ENCODE measurements at places on chromosomes 2 and 18.

DNA sequence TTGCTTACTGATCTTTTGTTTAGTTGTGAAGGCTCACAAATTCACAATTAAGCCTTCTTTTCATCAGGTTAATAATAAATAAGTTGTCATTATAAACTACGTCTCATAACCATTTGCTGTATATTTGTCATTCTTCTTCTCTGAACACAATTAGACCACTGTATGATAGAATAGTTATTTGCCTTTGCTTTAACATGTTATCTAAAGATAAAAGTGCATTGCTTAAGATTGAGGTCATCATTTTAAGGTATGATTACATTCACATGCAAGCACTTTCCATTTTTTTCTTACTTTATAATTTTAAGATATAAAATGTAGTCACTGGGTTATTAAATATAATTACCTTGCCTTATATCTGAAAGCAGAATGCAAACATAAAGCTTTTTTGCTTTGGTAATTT, 80.1 kb upstream of the GLS start:
- DNase-seq, result no peak

- no peak for DNase-seq
These were observed 17.7 kb upstream of the AKAIN1 start for GRCh38 chr18:5214583-5215351.

DNA sequence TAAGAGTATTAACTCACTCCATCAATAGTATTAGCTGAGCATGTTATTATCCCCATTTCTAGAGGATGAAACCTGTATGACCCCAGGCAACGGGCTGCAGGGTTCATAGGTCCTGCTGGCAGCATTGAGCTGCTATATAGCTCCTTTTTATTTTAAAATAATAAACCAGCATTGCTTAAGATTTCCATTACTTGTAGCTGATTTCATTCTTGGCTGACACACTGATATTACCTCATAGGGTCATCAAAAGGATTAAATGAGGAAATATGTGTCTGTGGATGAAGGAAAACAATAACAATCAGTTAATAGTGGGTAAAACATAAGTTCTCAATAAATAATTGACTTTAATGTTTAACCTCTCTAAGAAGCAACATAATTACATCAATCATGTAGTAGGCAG, 48.3 kb upstream of the NRP2 start:
- DNase-seq, result no peak

GRCh38 chr2:102187496-102188150, 800 bp downstream of the IL1RL2 start:
- peak; percentile 25 for DNase-seq

DNA sequence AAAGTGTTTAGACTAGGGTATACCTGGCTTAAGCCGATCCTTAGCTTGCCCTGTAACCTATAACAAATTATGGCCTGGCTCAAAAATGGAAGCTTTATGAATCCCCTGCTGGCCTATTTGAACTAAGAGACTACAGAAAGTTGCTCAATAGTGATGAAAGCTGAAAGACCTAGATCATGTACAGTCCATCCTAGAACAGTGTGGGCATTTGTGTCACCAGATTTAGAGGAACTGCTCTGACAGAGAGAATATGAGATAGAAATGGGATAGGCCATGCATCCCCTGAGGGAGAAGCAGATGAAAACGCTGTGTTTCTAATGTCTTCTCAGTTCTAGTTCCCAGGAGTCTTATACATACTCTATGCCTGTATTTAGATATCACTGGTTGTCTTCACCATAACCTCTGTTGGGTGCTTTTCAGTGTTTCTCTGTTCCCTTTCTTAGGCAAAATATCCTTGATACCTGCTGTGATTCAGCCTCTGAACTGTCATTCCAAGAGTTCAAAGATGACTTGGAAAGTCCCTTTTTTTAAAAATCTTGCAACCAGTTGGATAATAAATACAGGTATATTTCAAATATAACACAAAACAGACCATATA, 246.9 kb upstream of the SLC39A10 start:
- DNase-seq, result no peak

- no peak for DNase-seq
These were observed 18.4 kb upstream of the CPO start for GRCh38 chr2:206920951-206921350.

- peak; percentile 20 for DNase-seq
These were observed 50.5 kb downstream of the DYSF start for GRCh38 chr2:71503837-71504236.

GRCh38 chr2:237942513-237942899, 24.3 kb upstream of the UBE2F start:
- no peak for DNase-seq

- DNase-seq, result peak; percentile 83
These were observed 88.5 kb upstream of the SH3BP4 start for GRCh38 chr2:234863043-234863934.

GRCh38 chr2:142222715-142223114, 91.9 kb upstream of the LRP1B start:
- DNase-seq, result no peak

DNA sequence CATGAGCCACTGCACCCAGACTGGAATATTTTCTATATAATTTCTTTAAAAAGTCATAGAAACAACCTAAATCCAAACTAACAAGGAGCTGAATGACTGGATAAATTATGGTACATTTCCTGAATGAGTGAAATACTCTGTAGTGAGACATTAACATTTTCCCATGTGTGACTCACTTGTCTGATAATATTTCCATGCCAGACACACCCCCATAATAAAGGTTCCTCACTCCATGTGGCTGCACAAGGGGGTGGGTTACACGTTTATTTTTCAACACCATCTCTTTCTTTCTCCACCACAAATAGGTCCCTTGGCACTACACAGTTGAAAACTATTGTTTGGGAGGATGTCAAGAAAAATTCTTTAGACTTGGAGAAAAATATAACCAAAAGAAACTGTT, 266.3 kb upstream of the LYPD1 start:
- peak; percentile 50 for DNase-seq

DNA sequence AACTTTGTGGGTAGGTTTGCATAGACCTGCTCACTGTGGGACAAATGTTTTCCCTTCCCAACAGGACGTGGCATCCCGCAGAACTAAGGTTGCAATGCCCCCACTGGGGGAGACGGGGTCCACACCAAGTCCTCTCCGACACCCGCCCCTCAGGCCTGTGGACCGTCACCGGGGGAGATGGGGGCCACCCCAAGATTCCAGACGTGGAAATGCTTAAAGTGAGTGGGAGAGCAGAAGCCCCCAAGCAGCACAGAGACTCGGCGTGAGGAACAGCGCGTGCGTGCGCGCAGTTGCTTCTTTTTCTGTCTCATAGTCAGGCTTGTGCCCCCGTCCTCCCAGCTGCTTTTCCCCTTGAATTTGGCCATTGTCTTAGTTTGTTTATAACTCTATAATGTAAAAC, 826.3 kb upstream of the SALL3 start:
- DNase-seq, result no peak

GRCh38 chr18:30929718-30930117, 112.8 kb downstream of the DSC3 start:
- no peak for DNase-seq

DNA sequence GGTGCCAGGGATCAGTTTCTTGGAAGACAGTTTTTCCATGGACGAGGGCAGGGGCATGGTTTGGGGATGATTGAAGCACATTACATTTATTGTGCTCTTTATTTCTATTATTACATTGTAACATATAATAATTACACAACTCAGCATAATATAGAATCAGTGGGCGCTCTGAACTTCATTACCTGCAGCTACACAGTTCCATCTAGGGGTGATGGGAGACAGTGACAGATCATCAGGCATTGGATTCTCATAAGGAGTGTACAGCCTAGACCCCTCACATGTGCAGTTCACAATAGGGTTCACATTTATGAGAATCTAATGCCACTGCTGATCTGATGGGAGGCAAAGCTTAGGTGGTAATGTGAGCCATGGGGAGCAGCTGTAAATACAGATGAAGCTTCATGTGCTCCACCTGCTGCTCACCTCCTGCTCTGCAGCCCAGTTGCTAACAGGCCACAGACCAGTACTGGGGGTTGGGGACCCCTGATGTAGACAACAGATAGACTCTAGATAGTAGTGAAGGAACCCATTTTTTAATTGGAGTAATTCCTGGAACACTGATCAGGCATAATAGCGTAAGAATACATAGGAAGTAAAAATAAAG, 41.5 kb upstream of the MC4R start:
- DNase-seq, result peak; percentile 29

- DNase-seq, result peak; percentile 6
These were observed 98.6 kb downstream of the CALCRL start for GRCh38 chr2:187349326-187349944.

- peak; percentile 42 for DNase-seq
These were observed 48.8 kb downstream of the STK39 start for GRCh38 chr2:168198476-168199207.

DNA sequence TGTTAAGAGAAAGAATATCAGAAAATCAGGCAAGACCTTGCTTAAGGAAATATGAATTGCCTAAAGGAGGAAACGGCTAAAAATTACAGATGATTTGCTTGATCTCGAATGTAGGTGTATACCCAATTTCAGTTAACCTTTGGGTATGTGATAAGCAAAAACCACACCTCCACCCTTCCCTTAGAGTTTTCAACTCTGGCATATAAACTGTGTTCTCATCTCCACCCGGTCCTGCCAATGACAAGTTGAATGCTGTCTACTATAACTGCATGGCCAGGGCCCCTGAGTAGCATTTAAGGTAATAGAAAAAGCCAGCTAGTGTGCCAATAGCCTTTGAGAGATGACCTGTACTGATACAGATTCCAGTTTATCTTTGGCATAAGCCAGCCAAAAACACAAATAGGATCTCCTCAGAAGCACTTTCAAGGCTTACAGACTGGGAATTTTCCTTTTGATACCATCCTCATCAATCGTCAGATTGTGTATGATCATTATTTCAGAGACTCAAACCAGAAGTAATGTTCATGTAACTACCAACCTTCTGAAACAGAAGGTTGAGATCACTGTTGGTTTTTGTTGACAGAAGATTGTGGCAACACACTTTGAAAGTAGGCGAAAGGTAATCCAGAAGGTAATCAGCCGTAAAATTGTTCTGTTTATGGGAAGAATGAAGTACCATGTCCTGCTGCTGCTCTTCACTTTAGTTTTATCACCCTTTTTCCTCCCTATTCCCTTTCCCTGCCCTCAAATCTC, 163.1 kb downstream of the GFPT1 start:
- no peak for DNase-seq

DNA sequence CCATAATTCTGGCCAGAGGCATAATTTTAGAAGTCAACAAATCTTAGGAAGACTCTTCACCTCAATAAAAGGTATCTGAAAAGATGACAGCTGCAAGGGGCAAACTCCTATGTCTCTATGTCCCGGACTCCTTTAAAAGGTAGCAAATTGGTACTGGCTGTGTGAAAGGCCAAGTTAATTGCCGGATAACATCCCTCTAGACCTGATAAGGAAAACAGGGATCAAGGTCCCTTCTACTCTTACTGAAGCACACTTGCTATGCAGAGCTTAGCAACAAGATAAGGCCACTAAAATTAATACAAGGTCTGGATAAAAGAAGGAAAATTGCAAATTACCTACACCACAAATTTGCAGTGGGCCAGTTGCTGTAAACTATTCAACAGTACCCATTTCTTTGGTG, 141.0 kb upstream of the EPC2 start:
- DNase-seq, result no peak

- peak; percentile 51 for DNase-seq
These were observed 15.7 kb downstream of the FAM98A start for GRCh38 chr2:33583194-33583938.

- DNase-seq, result peak; percentile 32
These were observed 25.9 kb upstream of the SULT1C4 start for GRCh38 chr2:108351889-108352288.

- DNase-seq, result no peak
These were observed 158.1 kb downstream of the GALR1 start for GRCh38 chr18:77407733-77408132.

Measured in EH (cell line).